ENCODE measurements at places on chromosomes 7 and 10. TPM values are rescaled to one million over a fixed set of nuclear protein-coding genes. Genes with fewer than 3 reads are reported as not detected.
A peak's percentile ranks its signal among the peaks of the same experiment; 100 is the strongest.

The GCK gene
- total RNA-seq = 1.2 TPM

The ZNF716 gene
- not detected for total RNA-seq

GRCh38 chr7:86833360-86833759 lies 189.7 kb downstream of the GRM3 start:
- no peak overlapping the region for H3K4me3 ChIP-seq
- no peaks in the 10 kb centered on the region for H3K36me3 ChIP-seq
- no peak for DNase-seq

The TSPAN12 gene
- total RNA-seq = 13.4 TPM

The EXOSC1 gene
- total RNA-seq = 25.6 TPM

DNA sequence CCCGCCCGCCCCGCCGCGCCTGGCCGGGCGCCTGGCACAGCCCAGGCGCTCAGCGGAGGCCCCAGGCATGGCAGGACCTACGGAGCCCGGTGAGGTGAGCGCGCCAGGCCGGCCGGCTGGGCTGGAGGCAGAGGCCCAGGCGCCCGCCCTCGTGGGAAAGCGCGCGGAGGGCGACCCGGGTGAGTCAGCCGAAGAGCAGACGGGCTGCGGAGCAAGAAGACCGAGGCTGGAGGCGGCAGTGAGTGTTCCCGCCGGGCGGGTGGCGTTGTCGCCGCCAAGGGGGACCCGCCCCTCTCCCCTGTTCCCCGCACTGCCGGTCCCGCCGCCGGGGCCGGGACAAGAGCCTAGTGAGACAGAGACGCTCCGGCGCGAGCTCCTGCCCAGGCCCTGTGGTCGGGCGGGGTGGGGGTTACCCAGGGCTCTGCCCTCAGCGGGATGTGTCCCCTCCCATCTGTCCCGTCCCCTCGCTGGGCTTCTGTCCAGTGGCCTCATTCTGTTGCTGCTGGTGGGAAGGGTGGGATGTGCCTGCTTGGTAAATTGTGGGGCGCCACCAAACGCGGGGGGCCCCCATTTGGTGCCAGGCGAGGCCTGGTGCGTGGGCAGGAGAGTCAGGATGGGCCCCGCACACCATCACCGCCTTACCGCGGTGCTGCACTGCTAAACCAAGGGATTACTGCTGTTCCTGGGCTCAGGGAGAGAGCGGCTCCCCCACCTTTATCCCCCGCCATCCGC lies 17.0 kb upstream of the NODAL start:
- no peaks in the 10 kb centered on the region for H3K4me1 ChIP-seq
- no peak overlapping the region for H3K27ac ChIP-seq
- H3K4me3 ChIP-seq = peak overlapping the region; percentile 22

- no peak for DNase-seq
- no peaks in the 10 kb centered on the region for H3K4me1 ChIP-seq
- no peaks in the 10 kb centered on the region for H3K27me3 ChIP-seq
- no peak overlapping the region for H3K4me3 ChIP-seq
Observed at GRCh38 chr7:152672626-152673025, 3.3 kb downstream of the XRCC2 start.

GRCh38 chr7:85765698-85766298 lies 578.9 kb upstream of the SEMA3D start:
- no peaks in the 10 kb centered on the region for H3K27me3 ChIP-seq
- H3K4me1 ChIP-seq = no peaks in the 10 kb centered on the region
- no peak overlapping the region for H3K4me3 ChIP-seq
- H3K27ac ChIP-seq = no peak overlapping the region
- DNase-seq = peak; percentile 65
- H3K36me3 ChIP-seq = no peaks in the 10 kb centered on the region

The BRI3 gene
- 192 TPM for total RNA-seq

GRCh38 chr10:18400906-18401245 lies 250.5 kb downstream of the NSUN6 start:
- H3K36me3 ChIP-seq = no peaks in the 10 kb centered on the region
- no peaks in the 10 kb centered on the region for H3K4me1 ChIP-seq
- no peaks in the 10 kb centered on the region for H3K27me3 ChIP-seq

DNA sequence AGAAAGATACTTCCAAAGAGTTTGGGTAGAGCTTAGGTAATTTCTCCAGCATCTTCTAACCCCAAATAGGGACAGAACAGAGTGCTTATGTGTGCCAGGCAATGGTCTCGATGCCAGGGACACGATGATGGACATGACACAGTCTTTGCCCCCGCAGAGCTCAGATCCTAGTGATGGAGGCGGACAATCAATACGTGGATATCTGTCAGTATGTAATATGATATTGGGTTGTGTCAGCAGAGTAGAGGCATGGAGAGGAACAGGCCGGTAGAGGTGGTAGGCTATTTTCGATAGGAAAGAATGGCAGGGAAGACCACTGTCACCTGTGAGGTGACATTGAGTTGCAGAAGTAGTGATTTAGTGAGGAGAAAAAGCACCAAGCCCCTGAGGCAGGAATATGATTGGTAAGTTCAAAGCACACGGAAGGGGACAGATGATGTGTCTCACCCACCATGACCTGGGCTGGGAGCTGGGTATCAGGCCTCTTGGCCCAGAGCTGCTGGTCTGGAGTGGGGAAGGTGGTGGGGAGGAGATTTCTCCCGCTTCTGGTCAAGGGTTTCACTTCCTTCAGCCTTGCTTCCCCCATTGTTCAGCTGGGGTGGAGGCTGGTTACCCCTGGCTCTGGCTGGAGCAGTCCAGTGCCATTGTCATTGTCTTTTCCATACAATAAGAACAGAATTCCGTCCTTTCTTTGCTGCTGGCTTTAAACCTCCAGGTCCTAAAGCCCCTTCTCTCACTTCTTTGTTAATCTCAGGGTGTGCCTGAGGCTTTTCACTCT lies 36.0 kb upstream of the SRGN start:
- DNase-seq = no peak
- H3K36me3 ChIP-seq = no peaks in the 10 kb centered on the region
- no peaks in the 10 kb centered on the region for H3K27me3 ChIP-seq
- H3K4me1 ChIP-seq = no peaks in the 10 kb centered on the region

The WNT2 gene
- 4.7 TPM for total RNA-seq

The GPR15LG gene
- not detected for total RNA-seq

The ANKRD16 gene
- total RNA-seq = 8.8 TPM

DNA sequence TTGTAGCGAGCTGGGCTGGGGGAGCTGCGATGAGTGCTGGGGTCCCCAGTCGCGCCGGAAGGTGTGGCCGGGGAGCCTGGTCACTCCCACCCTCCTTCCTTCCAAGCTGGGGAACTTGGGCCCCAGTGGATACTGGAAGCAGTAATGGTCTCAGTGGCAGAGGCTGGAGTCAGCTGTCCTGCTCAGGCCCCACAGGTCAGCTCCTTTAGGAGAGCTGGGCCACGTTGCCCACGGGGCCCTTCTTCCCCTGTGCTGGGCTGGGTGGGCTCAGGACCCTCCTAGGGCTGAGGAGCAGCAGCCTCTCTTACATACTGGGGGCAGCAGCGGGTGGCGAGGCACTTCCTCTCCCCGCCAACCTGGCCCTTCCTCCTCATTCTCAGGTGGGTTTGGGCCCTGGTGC lies 200.6 kb upstream of the MKI67 start:
- no peaks in the 10 kb centered on the region for H3K27me3 ChIP-seq
- DNase-seq = no peak
- no peaks in the 10 kb centered on the region for H3K36me3 ChIP-seq
- H3K4me3 ChIP-seq = no peak overlapping the region

The LMTK2 gene
- 16.6 TPM for total RNA-seq

DNA sequence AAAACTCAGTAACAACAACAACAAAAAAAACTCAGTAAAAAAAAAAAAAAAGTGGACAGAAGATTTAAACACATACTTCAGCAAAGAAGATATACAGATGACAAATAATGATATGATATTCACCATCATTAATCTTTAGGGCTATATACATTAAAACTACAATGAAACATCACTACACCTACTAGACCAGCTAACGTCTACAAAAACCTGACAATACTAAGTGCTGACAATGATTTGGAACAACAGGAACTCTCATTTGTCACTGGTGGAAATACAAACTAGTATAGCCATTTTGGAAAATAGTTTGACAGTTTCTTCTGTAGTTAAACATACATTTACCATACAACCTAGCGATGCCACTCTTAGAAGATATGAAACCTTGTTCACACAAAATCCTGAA lies 171.8 kb upstream of the RHEB start:
- H3K27ac ChIP-seq = no peak overlapping the region
- no peaks in the 10 kb centered on the region for H3K27me3 ChIP-seq
- no peaks in the 10 kb centered on the region for H3K4me1 ChIP-seq
- no peaks in the 10 kb centered on the region for H3K36me3 ChIP-seq
- H3K4me3 ChIP-seq = no peak overlapping the region

The IQUB gene
- 0.81 TPM for total RNA-seq

- peaks cover under 1% of the 10 kb centered on the region for H3K27me3 ChIP-seq
- H3K4me1 ChIP-seq = no peaks in the 10 kb centered on the region
- H3K27ac ChIP-seq = no peak overlapping the region
- no peaks in the 10 kb centered on the region for H3K36me3 ChIP-seq
- no peak for DNase-seq
Observed at GRCh38 chr10:26214004-26214403, 2.6 kb upstream of the GAD2 start.

The NKX2-3 gene
- 0.60 TPM for total RNA-seq

The AOAH gene
- total RNA-seq = 10.0 TPM

The C10orf53 gene
- total RNA-seq = not detected

- H3K27ac ChIP-seq = no peak overlapping the region
- no peaks in the 10 kb centered on the region for H3K4me1 ChIP-seq
- no peak overlapping the region for H3K4me3 ChIP-seq
- no peak for DNase-seq
Observed at GRCh38 chr10:24502006-24502405, 221.7 kb downstream of the ARHGAP21 start.

DNA sequence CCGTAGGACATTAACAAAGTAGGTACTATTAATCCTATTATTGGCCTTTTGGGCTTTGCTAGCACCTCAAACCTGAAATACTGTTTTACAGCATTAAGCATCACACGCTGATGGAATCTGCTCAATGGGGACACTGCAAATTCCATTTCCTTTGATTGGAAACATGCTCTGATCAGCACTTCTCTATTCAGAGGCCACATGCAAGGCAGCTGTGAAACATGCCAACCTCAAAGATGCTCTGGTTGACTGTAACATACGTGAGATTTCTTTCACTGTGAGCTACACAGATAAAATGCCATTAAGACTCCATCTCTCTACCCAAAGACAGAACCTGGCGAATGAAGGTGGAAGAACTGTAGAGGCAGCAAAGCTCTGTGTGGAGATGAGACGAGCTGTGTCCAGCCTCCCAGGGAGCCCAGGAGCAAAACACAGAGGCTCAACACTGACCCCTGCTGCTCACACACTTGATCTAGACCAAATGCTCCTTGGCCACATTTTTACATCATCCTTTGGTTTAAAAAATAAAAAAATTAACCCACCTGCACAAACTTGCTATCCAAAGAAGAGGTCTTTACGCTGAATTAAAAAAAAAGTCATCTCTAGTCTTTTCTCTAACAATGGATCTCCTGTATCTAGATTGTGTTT lies 8.0 kb downstream of the RSU1 start:
- no peak overlapping the region for H3K4me3 ChIP-seq
- no peak for DNase-seq
- H3K4me1 ChIP-seq = no peaks in the 10 kb centered on the region
- no peaks in the 10 kb centered on the region for H3K27me3 ChIP-seq
- no peak overlapping the region for H3K27ac ChIP-seq
- H3K36me3 ChIP-seq = no peaks in the 10 kb centered on the region

GRCh38 chr10:48608279-48608681 lies 3.4 kb upstream of the ARHGAP22 start:
- no peaks in the 10 kb centered on the region for H3K36me3 ChIP-seq
- no peaks in the 10 kb centered on the region for H3K27me3 ChIP-seq
- no peak overlapping the region for H3K27ac ChIP-seq
- H3K4me1 ChIP-seq = no peaks in the 10 kb centered on the region

DNA sequence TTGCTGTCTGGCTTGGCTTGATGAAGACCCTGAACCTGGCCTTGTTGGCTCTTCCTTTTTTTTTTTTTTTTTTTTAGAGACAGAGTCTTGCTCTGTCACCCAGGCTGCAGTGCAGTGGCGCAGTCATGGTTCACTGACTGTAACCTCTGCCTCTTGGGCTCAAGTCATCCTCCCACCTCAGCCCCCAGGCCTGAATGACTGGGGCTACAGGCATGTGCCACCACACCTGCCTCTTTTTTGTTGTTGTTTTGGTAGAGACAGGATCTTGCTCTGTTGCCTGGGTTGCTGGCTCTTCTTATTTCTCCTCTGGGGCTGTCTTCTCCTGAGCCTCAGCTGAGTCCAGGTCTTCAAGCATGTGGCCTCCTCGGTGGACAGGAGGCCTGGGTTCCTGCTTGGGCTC lies 44.7 kb downstream of the PRF1 start:
- no peak overlapping the region for H3K27ac ChIP-seq
- DNase-seq = peak; percentile 27
- no peak overlapping the region for H3K4me3 ChIP-seq
- H3K36me3 ChIP-seq = no peaks in the 10 kb centered on the region

DNA sequence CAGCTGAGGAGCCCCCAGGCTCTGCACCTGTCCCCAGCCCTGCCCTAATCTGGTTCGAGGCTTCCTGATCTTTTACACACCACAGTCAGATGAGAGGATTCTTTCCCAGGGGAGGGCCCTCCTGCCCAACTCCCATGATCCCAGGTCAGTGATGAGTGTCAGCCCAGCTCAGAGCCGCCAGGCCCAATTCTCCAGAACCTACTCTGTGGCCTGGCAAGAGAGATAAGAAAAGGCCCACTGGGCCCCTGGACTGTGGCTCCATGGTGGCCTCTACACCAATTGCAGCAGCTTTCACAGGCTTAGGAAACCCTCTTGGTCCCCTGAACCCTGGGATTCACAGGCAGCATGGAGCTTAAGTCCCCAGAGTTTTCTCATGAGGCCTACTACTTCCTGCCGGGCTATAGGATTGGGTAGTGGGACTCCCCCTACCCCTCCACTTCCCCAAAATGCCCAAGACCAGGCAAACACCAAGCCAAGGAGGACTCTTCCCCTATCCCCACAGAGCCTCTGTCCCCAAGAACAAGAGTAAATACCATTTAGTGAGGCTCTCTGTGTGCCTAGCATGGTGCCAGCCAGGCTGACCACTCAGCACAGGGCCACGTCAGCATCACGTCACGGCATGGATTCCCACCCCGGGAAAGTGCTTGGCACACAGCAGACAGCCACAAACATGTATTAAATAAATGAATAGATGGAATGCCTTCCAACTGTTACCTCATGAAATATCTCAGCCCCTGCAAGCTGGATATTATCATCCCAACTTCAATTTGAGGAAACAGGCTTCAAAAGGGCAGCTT lies 100.0 kb downstream of the GRID1 start:
- no peaks in the 10 kb centered on the region for H3K36me3 ChIP-seq
- H3K27ac ChIP-seq = no peak overlapping the region
- no peak for DNase-seq
- no peaks in the 10 kb centered on the region for H3K4me1 ChIP-seq

The FAM25C gene
- not detected for total RNA-seq

DNA sequence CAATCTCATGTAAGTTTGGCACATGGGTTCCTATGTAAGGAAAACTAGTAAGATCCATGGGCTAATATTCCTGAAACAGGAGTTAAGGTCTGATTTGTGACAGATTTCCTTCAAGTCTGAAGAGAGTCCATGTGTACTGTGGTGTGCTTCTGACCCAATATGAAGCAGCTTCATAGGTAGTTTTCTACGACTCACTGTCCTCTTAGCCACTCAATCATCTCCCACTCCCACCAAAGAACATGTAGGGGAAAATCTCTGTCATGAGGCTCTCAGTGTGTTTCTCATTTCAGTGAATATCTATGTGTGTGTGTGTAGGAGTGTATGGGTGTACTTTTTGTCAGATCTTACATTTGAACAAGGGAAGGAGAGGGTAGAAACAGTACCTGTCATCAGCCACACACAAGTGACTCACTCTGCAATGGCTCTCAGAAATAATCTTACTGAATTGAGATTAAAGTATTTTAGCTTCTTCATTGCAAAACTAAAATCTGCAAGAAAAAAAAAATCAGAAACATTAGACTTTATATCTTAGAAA lies 31.1 kb downstream of the RELN start:
- H3K27me3 ChIP-seq = no peaks in the 10 kb centered on the region
- no peak overlapping the region for H3K4me3 ChIP-seq
- no peaks in the 10 kb centered on the region for H3K4me1 ChIP-seq
- H3K27ac ChIP-seq = no peak overlapping the region
- no peaks in the 10 kb centered on the region for H3K36me3 ChIP-seq

Data from aorta (tissue), 5 donors.